Melanocyte of skin (primary cell): ENCODE measurements at places on chromosomes 7 and 10. TPM values are rescaled to one million over a fixed set of nuclear protein-coding genes. Genes with fewer than 3 reads are reported as not detected.

The KIAA1217 gene
- total RNA-seq: 2.1 and 2.9 TPM in 2 replicates

The CRPPA gene
- total RNA-seq: 1.00 and 2.5 TPM in 2 replicates

The CCL24 gene
- total RNA-seq: 0.62 TPM in 1 of 2 replicates, not detected in the other

The SPDYE2 gene
- not detected in 2 replicates for total RNA-seq

The ITGB8 gene
- 351 and 429 TPM in 2 replicates for total RNA-seq

The ABI1 gene
- 74.0 and 113 TPM in 2 replicates for total RNA-seq

The AKR1C2 gene
- total RNA-seq: under 0.01 and 0.73 TPM in 2 replicates

The MSMB gene
- not detected in 2 replicates for total RNA-seq

The SLC35B4 gene
- 31.0 and 34.9 TPM in 2 replicates for total RNA-seq
